ENCODE measurements at places on chromosomes 3 and 15. TPM values are rescaled to one million over a fixed set of nuclear protein-coding genes. Genes with fewer than 3 reads are reported as not detected.

The GRIP2 gene
- total RNA-seq: 0.33 TPM

The CKMT1A gene
- total RNA-seq: not detected

The TYRO3 gene
- 2.1 TPM for total RNA-seq

The SERPINI2 gene
- total RNA-seq: not detected

The FRMD5 gene
- not detected for total RNA-seq

The MYZAP gene
- total RNA-seq: 0.65 TPM

The EHHADH gene
- total RNA-seq: 250 TPM

The PLOD2 gene
- 82.8 TPM for total RNA-seq

GRCh38 chr15:89673165-89673512 is 6.0 kb downstream of the PLIN1 start:
- no peaks in the 10 kb centered on the region for H3K27me3 ChIP-seq
- DNase-seq: no peak
- H3K27ac ChIP-seq: no peak overlapping the region
- no peaks in the 10 kb centered on the region for H3K36me3 ChIP-seq

DNA sequence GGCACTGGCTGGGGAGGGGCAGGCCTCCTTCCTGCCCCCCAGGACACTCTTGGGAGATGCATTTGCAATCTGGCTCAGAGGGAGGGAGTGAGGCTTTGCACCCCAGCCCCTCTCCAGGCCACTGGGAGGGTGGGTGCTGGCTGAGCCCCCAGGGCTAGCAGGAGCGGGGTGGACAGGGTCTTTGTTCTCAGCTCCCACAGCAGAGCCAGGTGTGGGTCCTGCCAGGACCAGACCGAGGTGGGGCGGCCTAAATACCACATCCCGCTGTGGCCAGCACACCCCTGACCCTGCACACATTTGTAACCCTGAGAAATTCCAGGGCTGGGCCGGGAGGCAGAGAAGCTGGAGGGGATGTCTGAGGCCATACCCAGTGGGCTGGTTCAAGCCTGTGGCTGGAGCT is 41.0 kb downstream of the STARD5 start:
- peaks cover 36% of the 10 kb centered on the region for H3K4me1 ChIP-seq
- DNase-seq: no peak
- H3K4me3 ChIP-seq: no peak overlapping the region
- no peaks in the 10 kb centered on the region for H3K27me3 ChIP-seq
- H3K27ac ChIP-seq: no peak overlapping the region

DNA sequence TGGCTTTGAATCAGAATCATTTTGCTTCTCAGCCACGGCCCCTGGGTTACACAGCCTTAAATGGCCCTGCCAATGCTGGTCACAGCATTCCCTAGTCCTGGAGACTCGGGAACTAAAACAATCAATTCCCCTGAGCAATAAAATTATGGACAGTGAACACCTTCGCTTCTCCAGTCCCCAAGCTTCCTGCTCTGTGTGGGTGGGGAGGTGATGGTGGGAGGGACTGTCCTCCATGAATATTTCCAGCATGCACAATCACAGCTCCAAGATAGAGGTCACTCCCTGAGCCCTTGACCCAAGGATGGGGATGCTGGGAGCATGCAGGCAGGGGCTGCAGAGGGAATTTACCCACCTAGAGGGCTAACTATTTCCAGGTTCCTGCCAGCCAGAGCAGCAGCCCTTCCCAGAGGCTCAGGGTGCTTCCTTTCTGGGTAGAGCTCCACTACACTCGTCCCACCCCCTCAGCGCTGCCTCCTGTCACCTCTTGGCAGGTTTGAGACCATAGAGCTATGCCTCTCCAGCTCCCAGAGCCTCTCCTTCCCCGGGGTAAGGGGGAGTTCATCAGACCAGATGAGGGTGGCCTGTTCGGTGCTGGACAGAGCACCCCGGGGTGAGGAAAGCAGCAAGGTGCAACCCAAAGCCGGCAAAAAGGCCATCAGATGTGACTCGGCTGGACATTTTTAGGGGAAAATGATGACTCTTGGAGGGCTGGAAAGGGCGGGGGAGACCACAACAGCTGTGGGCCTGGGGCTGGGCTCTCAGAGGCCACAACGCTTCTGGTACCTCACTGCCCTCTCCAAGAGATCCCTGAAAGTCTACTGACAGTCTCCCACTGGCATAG is 14.5 kb upstream of the CCDC33 start:
- no peaks in the 10 kb centered on the region for H3K4me1 ChIP-seq
- no peaks in the 10 kb centered on the region for H3K36me3 ChIP-seq
- no peaks in the 10 kb centered on the region for H3K27me3 ChIP-seq
- H3K4me3 ChIP-seq: no peak overlapping the region
- DNase-seq: no peak
- no peak overlapping the region for H3K27ac ChIP-seq

DNA sequence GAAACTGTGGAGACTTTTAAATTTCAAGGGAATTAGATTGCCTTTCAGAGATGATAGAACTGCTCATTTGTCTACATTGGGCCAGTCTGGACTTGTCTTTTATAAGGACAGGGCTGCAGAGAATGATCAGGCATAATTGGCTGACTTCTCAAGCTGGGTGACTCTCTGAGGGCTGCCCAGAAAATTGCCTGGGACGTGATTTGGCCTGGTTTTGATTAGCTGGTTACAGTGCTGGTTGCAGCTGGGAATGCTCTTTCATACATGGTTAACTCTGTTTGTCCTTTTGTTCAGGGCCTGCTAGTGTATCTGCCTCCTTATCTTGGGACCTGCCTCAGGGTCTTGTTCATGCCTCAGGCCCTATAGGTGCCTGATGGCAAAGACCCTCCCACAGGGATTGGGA is 245.6 kb downstream of the CLSTN2 start:
- no peaks in the 10 kb centered on the region for H3K27me3 ChIP-seq
- no peaks in the 10 kb centered on the region for H3K36me3 ChIP-seq

DNA sequence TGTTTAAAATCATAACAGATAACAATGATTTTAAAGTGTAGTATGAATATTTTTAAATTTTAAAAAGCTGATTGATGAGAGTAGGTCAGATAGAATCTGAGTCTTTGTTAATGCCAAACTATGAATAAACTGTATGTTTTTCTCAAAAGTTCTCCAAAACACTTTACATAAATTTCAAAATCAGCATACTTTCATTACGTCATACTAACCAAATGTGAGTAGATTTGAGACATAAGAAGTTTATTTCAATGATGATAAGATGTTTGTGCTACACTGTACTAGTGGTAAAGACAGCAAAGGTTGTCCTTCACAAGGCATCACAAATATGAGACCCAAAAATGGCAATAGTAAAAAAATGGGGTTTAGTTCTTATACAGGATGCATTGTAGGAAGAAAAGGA is 1342.9 kb downstream of the SI start:
- H3K36me3 ChIP-seq: no peaks in the 10 kb centered on the region
- no peak for DNase-seq
- no peaks in the 10 kb centered on the region for H3K4me1 ChIP-seq
- H3K27me3 ChIP-seq: no peaks in the 10 kb centered on the region
- H3K4me3 ChIP-seq: no peak overlapping the region

GRCh38 chr15:59609730-59610712 is 1.6 kb upstream of the GCNT3 start:
- H3K27me3 ChIP-seq: no peaks in the 10 kb centered on the region
- no peaks in the 10 kb centered on the region for H3K4me1 ChIP-seq
- no peak overlapping the region for H3K4me3 ChIP-seq
- H3K27ac ChIP-seq: no peak overlapping the region
- H3K36me3 ChIP-seq: no peaks in the 10 kb centered on the region

DNA sequence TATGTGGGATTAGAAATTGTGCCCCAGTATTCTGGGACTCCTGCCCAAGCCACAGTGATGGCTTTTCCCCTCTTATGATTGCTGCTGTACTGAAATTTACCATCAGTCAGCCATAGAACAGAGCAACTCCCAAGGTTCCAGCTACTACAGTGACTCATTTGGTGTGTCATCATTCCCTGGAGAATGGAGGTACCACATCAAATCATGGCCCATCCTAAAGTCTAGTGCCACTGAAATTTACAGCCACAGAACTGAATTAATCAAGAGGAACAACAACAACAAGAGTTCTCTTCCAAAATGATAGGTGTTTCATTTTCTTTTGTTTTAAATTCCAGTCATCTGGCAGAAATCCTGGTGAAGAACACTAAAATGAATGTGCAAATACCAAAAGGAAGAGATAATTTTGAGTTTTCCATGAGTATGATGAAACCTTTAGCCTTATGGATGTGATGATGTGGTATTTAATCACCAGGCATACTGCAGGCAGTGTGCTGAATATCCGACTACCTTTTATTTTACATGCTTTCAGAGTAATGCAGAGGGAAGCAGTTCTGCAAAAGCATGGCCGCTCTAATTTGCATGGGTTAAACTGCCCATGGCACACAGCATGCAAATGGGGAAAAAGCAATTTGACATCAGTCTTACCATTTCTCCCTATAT is 75.6 kb upstream of the SLC2A2 start:
- H3K27me3 ChIP-seq: no peaks in the 10 kb centered on the region
- DNase-seq: no peak
- H3K27ac ChIP-seq: no peak overlapping the region
- no peaks in the 10 kb centered on the region for H3K4me1 ChIP-seq
- H3K36me3 ChIP-seq: peaks cover 3% of the 10 kb centered on the region

- H3K4me1 ChIP-seq: no peaks in the 10 kb centered on the region
- H3K36me3 ChIP-seq: no peaks in the 10 kb centered on the region
- no peak for DNase-seq
- H3K27me3 ChIP-seq: no peaks in the 10 kb centered on the region
- no peak overlapping the region for H3K27ac ChIP-seq
Observed at GRCh38 chr3:117941756-117942155, 1092.9 kb downstream of the IGSF11 start.

DNA sequence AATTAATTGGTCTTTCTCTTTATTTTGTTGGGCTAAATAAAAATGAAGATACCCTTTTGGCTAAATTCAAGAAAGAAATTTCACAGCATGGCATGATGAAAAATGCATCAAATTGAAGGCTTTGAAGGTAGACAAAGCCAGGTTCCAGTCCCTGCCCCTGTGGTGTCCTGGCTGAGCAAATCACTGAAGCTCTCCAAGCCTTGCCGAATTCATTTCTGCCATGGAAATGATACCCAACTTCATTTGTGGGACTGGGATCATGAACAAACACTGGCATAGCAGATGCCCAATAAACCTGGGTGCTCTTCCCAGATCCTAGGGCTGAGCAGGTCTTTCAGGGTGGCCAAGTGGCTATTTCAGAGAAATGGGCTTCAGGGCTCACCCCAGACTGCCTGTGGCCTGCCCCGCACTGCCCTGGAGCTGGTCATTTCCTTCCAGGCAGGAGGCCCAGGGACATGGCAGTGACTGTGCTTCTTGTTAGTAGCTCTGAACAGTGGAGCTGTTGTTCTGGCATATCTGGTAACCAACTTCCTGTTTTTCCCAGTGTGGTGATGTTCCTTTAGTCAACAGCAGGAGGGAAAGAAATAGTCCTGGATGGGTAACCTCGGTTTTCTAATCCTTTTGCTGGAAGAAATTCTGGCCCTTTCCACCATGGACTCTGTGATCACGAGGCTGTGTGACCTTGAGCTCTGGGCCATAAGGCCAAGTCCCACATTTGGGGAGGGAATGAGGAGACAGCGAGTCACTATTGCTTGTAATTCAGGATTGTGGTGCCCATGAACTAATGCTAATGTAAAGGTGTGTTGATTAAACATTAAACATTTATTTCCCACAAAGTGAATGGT is 47.6 kb downstream of the CTDSPL start:
- peaks cover 5% of the 10 kb centered on the region for H3K4me1 ChIP-seq
- no peaks in the 10 kb centered on the region for H3K27me3 ChIP-seq
- H3K36me3 ChIP-seq: no peaks in the 10 kb centered on the region
- DNase-seq: no peak
- no peak overlapping the region for H3K27ac ChIP-seq

GRCh38 chr3:146159616-146160320 is 1.2 kb downstream of the PLOD2 start:
- H3K27me3 ChIP-seq: no peaks in the 10 kb centered on the region
- no peaks in the 10 kb centered on the region for H3K4me1 ChIP-seq
- no peak for DNase-seq
- H3K36me3 ChIP-seq: no peaks in the 10 kb centered on the region
- H3K4me3 ChIP-seq: peak overlapping the region; percentile 62

DNA sequence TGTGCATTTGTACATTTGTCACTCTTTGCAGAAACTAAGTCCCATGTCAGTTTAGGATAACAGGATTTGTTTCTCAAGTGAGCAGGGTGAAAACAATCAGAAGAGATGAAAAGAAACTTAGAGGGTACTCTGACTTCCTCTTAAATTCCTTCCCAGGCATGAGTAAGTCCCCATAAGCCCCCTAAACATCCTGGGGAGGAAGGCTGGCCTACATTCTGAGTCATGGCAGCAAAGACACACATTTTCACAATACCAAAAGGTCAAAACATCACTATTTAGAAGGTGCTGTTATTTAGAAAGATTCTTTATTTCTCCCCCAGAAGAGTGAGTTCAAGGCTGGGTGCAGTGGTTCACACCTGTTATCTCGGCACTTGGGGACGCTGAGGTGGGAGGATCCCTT is 7.6 kb upstream of the FOXP1 start:
- DNase-seq: no peak
- H3K27ac ChIP-seq: no peak overlapping the region
- no peak overlapping the region for H3K4me3 ChIP-seq
- no peaks in the 10 kb centered on the region for H3K27me3 ChIP-seq
- no peaks in the 10 kb centered on the region for H3K4me1 ChIP-seq

DNA sequence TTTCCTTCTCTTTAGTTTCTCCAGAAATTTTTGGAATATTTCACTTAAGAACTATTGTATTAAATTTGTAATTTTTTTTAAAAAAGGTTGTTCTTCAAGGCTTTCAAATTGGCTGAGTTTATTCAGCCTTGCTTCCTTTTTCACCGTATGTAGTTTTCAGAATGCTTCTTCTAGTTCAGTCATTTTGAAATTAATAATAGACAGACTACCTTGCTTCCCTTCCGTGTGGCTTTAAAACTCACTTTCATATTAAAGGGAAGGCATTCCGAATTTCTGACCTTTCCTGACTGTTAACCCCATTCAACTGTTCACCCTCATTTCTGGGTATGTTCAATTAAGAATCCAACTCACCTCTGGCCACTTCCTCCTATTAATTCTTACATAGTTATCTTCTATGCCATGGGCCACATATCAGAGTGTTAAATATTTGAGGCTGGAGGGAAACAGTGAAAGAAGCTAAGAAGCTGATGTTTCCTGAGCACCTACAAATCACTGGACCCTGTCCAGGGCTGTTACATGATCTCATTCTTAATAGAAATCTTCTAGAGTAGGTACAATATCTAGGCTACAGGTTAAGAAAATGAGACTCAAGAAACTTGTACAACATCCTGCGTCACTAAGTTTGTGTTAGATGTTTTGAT is 237.5 kb downstream of the P3H2 start:
- no peak overlapping the region for H3K27ac ChIP-seq
- H3K4me1 ChIP-seq: no peaks in the 10 kb centered on the region
- H3K36me3 ChIP-seq: no peaks in the 10 kb centered on the region
- no peaks in the 10 kb centered on the region for H3K27me3 ChIP-seq
